ENCODE measurements at places on chromosomes 1 and 21.

GRCh38 chr1:182357913-182358312 is 33.7 kb downstream of the GLUL start:
- no peak for DNase-seq

- no peak for DNase-seq
Measured at GRCh38 chr21:42981214-42981523, 6.8 kb downstream of the PKNOX1 start.

GRCh38 chr1:183827801-183828200 is 22.9 kb downstream of the RGL1 start:
- no peak for DNase-seq

DNA sequence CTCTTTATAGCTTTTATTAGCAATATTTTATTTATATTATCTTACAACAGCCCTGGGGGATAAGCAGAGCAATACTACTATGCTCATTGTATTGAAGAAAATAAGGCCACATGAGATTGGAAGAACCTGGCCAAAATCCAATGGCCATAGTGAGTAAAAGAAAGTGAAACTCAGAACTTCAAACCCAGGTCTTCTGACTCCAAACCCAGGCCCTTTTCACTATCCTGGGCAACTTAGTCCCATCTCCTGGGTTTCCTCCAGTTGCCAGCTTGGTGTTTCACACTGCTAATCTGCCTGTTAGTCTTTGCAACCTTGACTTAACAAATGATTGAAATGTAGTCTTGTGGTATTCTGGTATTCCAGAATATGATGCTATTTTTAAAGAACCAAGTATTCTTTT is 22.4 kb upstream of the EXO1 start:
- no peak for DNase-seq

- no peak for DNase-seq
Measured at GRCh38 chr1:71068325-71069240, 12.3 kb downstream of the ZRANB2 start.

DNA sequence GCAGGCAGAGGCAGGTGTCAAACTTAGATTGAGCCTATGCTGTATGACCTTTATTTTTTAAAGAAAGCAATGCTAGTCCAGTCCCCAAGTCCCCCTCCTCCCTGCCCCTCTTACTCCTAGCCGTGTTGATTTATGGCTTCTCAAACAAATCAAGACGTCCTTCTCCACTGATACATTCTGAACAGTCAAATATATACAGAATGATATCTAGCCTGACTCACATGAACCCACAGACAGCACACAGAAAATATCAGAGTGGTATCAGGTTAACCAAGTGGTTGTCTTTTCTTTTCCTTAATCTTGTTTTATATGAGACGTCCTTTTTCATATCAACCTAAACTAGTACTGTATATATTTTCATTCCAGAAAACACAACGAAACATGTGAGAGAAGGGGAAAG is 13.4 kb downstream of the DAB1 start:
- no peak for DNase-seq

DNA sequence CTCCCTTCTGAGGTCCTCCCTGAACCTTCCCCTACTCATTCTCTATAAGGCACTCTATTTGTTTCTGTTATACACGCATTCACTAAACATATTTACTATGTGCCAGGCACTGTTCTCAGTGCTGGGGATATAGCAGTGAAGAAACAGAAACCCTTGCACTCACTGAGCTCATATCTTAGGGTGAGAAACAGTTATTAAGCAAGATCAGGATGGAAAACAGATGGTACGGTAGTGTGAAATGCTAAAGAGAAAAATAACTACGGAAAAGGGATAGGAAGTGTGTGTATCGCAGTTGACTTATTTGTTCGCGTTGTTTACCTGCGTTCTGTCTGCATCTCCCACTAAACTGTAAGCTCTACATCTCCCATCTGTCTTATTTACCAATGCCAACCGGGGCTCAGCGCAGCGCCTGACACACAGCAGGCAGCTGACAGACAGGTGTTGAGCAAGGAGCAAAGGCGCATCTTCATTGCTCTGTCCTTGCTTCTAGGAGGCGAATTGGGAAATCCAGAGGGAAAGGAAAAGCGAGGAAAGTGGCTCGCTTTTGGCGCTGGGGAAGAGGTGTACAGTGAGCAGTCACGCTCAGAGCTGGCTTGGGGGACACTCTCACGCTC is 572 bp downstream of the CYB5RL start:
- DNase-seq, result no peak

DNA sequence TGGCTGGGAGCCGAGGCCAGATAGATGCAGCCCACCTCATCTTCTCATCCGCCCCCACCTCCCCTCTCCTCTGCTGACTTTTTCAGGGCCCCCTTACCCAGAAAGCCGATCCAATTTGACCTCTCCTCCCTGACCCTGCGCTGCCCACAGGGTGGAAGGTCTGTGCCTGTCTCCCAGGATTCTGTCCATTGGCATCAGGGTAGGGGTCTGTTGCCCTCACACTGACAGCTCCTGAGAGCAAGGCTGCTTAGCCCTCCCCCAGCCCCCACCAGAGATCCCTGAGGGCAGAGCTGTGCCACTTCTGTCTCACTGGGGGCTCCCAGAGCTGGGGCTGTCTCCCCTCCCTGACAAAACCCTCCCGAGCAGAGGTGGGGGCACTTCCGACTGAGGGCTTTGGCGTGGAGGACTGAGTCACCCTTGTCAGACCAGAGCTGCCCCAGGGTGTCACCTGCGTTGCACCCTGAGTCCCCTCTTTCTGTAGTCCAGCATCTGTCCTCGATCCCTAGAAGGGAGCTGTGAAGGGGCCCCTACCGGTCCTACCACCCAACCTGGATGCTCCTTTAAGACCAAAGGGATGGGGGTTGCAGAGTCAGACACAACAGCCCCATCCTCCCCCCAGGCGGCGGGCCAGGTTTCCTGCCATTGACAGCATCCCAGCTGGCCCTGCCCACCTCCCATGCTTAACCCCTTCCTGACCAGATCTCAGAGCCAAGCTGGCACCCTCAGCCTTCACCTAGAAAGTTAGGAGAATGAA is 2.4 kb upstream of the FAM110D start:
- no peak for DNase-seq

DNA sequence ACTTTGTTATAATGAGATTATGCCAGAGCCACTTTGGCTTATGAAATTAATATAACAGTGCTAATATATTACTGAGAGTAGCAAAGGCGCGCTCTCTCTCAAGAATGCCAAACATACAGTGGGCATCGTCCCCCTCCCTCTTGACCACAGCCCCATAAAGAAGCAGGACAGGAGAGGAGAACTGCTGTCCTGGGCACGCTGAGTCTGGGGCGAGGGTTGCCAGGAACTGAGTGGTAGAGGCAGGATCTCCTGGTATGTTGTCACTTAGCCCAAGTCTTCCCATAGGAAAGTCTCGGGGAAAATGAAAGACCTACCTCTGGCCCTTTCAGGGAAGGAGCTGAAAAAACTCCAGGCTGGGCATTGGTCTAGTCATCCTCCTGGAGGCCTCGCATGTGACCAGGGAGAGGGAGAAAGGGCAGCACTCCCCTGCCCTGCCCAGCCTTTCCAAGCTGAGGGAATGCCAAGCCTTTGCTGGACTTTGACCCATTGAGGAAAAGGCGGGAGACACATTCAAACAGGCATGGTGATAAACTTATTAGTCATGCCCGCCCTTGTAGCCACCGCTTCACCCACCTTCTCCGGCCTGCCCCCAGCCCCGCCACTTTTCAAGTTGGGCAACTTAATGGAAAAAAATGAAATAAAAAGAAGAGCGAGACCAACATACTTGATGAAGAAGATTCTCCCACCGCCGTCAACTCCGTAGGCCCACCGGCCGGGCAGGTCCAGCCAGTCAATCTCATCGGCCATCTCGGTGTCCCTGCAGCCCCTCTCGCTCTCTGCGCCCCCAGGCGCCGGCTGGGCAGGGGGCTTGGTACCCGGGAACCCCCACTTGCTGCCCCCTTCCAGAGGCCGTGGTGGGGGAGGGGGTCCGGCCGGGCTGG is 17.4 kb upstream of the PLEKHA6 start:
- no peak for DNase-seq

- no peak for DNase-seq
Measured at GRCh38 chr1:197961933-197962332, 44.8 kb downstream of the LHX9 start.

- no peak for DNase-seq
Measured at GRCh38 chr21:42312626-42313104, 2.5 kb downstream of the TFF3 start.

- DNase-seq, result no peak
Measured at GRCh38 chr1:232440325-232441035, 189.5 kb downstream of the SIPA1L2 start.

- no peak for DNase-seq
Measured at GRCh38 chr1:154295408-154296235, 23.2 kb downstream of the HAX1 start.

GRCh38 chr1:73359001-73359400 is 839.0 kb downstream of the LRRIQ3 start:
- no peak for DNase-seq

DNA sequence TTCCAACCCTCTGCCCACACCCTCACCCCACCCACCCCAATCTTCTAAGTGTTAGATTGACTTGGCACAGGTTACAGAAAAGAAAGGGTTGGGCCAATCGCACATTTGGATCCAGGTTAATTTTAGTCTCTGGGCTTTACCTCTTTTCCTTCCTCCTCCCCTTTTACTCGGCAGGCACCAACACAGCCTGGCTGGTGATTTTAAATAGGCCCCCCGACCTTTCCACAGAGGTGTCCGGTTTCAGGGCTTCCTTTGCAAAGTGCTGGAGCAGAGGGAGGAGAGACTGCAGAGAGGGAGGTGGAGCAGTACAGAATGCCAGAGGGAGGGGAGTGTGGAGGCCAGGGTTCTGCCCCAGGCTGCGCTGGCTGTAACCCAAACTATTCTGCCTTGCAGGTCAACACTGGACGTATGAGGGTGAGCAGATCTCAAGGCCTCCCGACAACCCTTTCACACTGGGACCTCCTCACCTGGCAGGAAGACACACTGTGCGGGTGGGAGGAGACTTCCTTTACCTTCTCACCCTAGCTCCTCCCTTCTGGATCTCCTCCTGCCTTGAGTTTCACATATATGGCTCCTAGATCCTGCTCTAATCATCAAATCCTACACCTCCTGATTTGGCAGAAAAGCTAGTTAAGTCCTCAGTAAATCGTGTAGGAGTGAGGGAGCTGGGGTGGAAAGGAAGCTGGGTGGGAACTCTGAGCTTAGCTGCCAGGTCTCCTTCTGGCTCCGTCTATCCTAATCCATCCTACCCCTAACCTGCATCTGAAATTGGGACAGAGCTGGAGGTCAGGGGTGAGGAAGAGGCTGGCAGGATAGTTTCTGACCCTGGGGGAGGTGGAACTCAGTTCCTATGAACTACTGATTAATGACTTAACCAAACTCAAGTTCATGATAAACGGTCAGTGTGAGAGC is 2.4 kb downstream of the CA14 start:
- no peak for DNase-seq

GRCh38 chr1:178075333-178075732 is 18.6 kb upstream of the RASAL2 start:
- no peak for DNase-seq

- DNase-seq, result no peak
Measured at GRCh38 chr21:36513430-36513829, 33.5 kb upstream of the CLDN14 start.

DNA sequence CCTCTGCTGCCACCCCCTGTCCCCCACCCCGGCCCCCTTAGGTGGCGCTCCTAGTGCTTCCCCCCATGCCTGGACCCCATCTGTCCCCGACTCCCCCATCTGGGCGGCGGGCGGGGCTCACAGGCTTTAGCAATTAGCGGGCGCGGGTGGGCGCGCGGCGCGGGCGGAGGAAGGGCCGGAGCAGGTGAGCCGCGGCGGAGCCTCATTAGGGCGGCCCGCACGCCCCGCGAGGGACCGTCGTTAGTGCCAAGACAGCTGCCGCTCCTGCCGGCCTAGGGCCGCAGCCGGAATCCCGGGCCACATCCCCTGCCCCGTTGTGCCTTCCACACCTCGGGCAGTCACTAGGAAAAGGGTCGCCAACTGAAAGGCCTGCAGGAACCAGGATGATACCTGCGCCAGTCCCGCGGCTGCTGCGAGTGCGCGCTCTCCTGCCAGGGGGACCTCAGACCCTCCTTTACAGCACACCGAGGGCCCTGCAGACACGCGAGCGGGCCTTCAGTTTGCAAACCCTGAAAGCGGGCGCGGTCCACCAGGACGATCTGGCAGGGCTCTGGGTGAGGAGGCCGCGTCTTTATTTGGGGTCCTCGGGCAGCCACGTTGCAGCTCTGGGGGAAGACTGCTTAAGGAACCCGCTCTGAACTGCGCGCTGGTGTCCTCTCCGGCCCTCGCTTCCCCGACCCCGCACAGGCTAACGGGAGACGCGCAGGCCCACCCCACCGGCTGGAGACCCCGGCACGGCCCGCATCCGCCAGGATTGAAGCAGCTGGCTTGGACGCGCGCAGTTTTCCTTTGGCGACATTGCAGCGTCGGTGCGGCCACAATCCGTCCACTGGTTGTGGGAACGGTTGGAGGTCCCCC is 7.6 kb downstream of the OLIG2 start:
- no peak for DNase-seq

DNA sequence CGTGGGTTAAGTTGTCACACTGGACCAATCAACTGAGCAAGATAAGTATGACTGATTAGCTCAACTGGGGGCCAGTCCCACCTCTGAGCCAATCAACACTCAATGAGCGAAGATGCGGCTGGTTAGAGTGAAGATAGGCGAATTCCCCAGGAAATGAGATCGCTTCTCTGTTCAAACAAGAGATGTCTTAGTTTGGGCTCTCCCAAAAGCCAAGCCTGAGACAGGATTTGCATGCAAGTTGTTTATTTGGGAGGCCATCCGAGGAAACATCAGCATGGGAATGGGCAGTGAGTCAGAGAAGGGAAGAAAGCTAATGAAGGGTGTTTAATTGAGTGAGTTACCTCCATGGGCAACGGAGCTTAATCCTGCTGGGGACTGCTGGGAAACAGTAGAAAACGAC is 4.9 kb upstream of the GJB5 start:
- DNase-seq, result no peak

DNA sequence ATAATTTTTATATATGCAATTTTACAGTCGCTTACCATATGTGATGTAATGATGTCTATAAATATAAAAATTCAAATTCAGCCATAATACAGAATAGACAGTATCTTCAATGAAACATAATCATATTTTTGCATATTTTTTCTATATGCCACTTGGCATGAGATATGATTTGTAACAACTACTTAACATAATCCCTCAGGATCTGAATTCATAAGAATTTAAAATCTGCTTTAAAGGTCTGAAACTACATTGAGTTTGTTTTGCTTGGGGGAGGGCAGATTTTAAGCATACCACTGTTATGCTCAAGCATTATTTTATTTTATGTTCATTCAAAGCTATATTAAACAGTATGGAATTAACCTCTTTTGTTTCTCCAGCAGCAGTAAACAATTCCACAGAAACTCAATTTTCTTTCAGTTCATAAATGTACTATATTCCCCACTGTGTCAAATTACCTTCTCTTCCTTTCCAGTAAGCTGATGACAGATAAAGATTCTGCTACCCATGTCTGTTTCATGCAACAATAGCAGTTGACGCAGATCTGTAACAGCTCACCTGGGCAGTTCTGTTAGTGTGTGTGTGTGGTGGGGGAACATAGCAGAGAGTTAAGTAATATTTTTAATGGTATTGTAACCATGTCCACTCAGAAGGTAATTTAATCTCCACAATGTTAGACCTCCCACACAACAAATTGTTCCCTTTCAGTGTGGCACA is 224.8 kb downstream of the NTNG1 start:
- no peak for DNase-seq

Measured in GM18507 (cell line).